Activated naive CD8-positive, alpha-beta T cell treated with anti-CD3 and anti-CD28 coated beads for 36 hours (primary cell): ENCODE measurements at places on chromosomes 5 and 9.

DNA sequence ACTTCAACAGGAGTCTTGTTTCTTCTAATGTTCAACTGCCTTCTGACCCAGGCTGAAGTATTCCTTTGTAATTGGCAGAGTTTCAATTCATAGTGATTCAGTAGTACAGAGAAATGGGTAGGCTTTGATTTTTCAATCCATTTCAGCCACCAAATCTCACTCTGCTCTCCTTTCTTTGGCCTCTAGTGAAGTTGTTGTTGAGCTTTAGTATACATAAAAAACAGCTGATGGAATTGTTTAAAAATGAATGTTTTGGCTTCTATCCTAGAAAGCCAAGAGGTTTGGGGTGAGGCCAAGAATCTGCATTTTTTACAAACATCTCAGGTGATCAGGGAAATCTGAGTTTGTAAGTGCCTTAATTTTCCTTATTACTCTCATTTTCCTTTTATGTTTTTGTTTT lies 182.9 kb upstream of the MAP1B start:
- no peak for DNase-seq
- no peak overlapping the region for H3K4me3 ChIP-seq
- H3K36me3 ChIP-seq: no peaks in the 10 kb centered on the region
- no peak overlapping the region for H3K27ac ChIP-seq
- H3K4me1 ChIP-seq: no peaks in the 10 kb centered on the region

- no peaks in the 10 kb centered on the region for H3K4me1 ChIP-seq
- no peak overlapping the region for H3K4me3 ChIP-seq
- no peaks in the 10 kb centered on the region for H3K36me3 ChIP-seq
- no peak overlapping the region for H3K27ac ChIP-seq
- no peak for DNase-seq
- H3K27me3 ChIP-seq: no peaks in the 10 kb centered on the region
Measured at GRCh38 chr5:163894645-163895044, 389.2 kb downstream of the MAT2B start.

GRCh38 chr5:103424026-103424425 lies 138.6 kb downstream of the NUDT12 start:
- H3K4me1 ChIP-seq: no peaks in the 10 kb centered on the region
- H3K27me3 ChIP-seq: peaks cover 23% of the 10 kb centered on the region
- H3K27ac ChIP-seq: no peak overlapping the region

DNA sequence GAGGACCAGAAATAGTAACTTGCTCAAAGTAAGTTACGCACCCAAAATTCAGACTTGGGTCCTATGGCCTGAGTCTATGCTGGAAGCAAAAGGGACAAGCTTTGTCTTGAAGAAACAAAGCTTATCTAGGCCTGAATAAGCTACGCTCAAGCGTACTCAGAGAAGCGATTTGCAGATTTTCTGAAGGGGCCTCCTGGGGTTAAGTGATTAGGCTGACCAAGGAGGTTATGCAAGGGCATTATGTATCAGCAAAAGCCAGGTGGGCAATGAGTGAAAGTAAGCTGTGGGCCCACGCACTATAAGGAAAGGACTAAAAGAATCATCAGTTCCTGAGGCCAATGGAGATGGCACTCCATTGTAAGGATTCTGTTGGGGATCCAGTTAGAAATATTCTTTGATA lies 122.1 kb downstream of the SNX18 start:
- no peak overlapping the region for H3K27ac ChIP-seq
- no peak overlapping the region for H3K4me3 ChIP-seq
- DNase-seq: no peak
- no peaks in the 10 kb centered on the region for H3K27me3 ChIP-seq
- peaks cover 19% of the 10 kb centered on the region for H3K4me1 ChIP-seq
- no peaks in the 10 kb centered on the region for H3K36me3 ChIP-seq

- H3K27me3 ChIP-seq: peaks cover 17% of the 10 kb centered on the region
- no peak overlapping the region for H3K27ac ChIP-seq
- no peak overlapping the region for H3K4me3 ChIP-seq
- H3K4me1 ChIP-seq: no peaks in the 10 kb centered on the region
Measured at GRCh38 chr9:75429531-75430475, 341.5 kb downstream of the OSTF1 start.

GRCh38 chr9:21081451-21081850 lies 3.7 kb upstream of the IFNB1 start:
- H3K36me3 ChIP-seq: peaks cover 13% of the 10 kb centered on the region
- H3K27ac ChIP-seq: peak overlapping the region; percentile 75
- H3K27me3 ChIP-seq: no peaks in the 10 kb centered on the region
- peaks cover 36% of the 10 kb centered on the region for H3K4me1 ChIP-seq
- no peak for DNase-seq

GRCh38 chr5:54577528-54577927 lies 60.0 kb downstream of the SNX18 start:
- peaks cover 6% of the 10 kb centered on the region for H3K4me1 ChIP-seq
- H3K36me3 ChIP-seq: no peaks in the 10 kb centered on the region
- no peak overlapping the region for H3K27ac ChIP-seq
- H3K27me3 ChIP-seq: no peaks in the 10 kb centered on the region

DNA sequence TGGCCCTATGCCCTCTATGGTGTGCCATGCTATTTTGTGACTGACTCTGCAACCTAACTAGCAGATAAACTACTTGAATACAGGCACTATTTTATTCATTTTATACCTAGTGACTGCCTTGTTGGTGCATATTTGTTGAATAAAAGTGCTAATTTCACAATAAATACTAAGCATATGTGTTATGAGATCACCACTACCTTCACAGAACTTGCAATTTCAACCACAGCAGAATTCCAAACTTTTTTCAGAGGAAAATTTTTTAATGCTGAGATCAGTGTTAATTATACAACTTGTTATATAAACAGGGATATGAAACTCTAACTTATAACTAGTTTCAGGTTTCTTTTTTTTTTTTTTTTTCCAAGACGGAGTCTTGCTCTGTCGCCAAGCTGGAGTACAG lies 94.8 kb downstream of the NR3C1 start:
- H3K4me1 ChIP-seq: peaks cover 42% of the 10 kb centered on the region
- peaks cover 83% of the 10 kb centered on the region for H3K36me3 ChIP-seq
- no peak overlapping the region for H3K27ac ChIP-seq

GRCh38 chr5:166117072-166118066 lies 2174.1 kb upstream of the WWC1 start:
- no peaks in the 10 kb centered on the region for H3K27me3 ChIP-seq
- DNase-seq: no peak
- H3K4me3 ChIP-seq: no peak overlapping the region

DNA sequence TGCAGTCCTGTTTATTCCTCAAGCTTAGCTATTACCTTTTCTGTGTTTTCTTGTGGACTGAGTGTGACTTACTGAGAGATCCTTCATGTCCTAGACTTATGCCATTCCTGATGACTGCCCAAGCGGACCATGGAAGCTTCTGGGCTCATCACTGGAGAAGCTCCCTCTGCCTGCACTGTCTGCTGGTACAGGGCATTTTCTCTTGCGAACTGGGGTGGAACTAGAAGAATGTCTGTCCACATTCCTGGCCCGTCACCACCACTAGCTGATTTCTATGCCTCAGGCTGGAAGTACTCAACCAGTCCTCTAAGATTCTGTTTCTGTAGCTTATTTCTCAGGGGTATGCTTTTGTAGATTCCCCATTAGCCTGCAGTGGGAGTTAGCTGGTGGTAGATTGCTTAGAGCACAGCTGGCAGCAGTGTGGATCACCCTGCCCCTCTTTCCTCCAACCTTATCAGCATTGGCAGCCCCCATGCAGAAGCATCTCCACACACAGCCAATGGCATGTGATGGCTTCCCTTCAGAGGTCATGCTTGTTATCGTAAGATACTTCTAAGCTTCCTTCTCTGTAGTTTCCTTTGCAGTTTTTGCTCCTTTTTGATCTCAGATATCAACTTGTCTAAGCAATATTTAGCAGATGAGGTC lies 12.4 kb downstream of the SLC36A1 start:
- peaks cover 3% of the 10 kb centered on the region for H3K36me3 ChIP-seq
- H3K4me3 ChIP-seq: no peak overlapping the region
- no peak overlapping the region for H3K27ac ChIP-seq
- DNase-seq: no peak

- no peak for DNase-seq
- no peaks in the 10 kb centered on the region for H3K4me1 ChIP-seq
- H3K27ac ChIP-seq: no peak overlapping the region
- no peak overlapping the region for H3K4me3 ChIP-seq
Measured at GRCh38 chr9:121230256-121230655, 28.6 kb upstream of the RAB14 start.

DNA sequence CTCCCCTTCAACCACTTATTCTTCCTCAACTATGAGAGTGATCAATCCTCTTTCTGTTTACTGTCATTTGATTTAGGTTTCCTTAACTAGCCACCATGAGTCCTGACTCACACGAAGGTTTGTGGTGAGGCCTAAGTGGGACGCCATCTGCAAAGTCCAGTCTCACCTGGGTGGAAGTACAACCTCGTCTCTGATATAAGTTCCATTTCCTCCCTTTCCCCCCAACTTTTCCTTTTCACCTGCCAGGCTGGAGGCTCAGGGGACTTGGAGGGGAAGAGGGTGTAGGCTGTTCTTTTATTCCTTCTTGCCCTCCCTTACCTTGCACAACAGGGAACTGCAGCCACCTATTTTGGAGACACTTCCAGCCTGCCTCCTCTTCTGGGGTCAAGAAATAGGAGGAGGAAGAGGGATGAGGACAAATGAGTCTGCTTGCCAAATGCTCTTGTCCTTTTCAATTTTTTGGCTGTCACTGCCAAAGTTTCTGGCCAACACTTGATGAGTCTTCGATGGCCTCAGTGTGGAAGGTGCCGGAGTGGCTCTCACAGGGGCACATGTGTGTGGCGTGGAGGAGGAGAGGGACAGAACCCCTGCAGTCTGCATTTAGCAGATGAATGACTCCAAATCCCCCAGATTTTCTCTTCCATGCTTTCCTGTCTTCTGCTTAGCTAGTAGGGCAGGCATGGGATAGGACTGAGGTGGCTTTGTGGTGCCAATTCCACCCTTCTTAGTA lies 249.6 kb downstream of the NSG2 start:
- no peak for DNase-seq
- H3K4me1 ChIP-seq: peaks cover 2% of the 10 kb centered on the region
- H3K27me3 ChIP-seq: no peaks in the 10 kb centered on the region
- H3K36me3 ChIP-seq: no peaks in the 10 kb centered on the region
- no peak overlapping the region for H3K4me3 ChIP-seq

- H3K27me3 ChIP-seq: no peaks in the 10 kb centered on the region
- H3K27ac ChIP-seq: peak within 1 kb of the TSS; percentile 100
- peaks cover 46% of the 10 kb centered on the region for H3K4me1 ChIP-seq
- H3K4me3 ChIP-seq: peak within 1 kb of the TSS; percentile 99
- peaks cover 61% of the 10 kb centered on the region for H3K36me3 ChIP-seq
- no peak for DNase-seq
Measured at GRCh38 chr5:157180374-157181264, at the start of gene ITK. Gene ITK, plus strand, starts transcription at chr5:157180840. Its CDS starts 138 bp downstream, at chr5:157180978.

DNA sequence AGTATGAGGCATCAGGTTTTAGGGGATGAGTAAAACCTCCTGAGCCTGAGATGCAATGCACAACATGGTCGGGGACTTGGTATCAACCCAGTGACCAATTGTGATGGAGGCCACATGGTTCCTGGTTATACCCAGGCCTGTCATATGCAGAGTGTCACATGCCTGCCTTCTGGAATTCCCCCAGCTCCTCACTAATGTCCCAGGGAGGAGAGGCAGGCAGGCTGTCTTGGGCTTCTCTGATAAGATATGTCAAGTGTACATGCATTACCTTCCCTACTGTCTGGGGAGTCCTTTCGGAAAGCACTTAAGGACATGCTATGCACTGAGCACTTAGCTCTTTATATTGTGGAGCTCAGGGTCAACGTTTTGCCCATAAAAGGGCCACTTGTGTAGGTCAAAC lies 14.2 kb upstream of the PALM2AKAP2 start:
- peaks cover 12% of the 10 kb centered on the region for H3K27me3 ChIP-seq
- no peaks in the 10 kb centered on the region for H3K36me3 ChIP-seq
- H3K27ac ChIP-seq: no peak overlapping the region

DNA sequence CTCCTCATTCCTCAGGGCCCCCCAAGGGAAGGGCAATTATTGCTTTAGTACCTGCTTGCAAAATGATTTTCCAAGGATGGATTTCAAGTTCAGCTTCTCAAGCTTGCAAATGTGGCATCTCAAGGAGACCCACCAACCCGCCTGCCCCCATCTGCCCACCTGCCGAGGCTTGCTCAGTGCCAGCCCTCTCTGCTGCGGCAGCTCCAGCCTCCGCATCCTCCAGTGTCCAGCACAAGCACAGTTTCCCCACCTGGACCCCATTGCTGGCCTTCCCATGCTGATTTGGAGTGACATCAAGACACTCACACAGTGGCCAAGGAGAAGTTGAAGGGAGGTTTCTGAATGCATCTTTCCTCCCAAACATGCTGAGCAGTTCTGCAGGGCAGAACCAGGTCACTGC lies 31.2 kb downstream of the MED10 start:
- H3K36me3 ChIP-seq: no peaks in the 10 kb centered on the region
- DNase-seq: no peak
- H3K27ac ChIP-seq: no peak overlapping the region
- peaks cover 3% of the 10 kb centered on the region for H3K4me1 ChIP-seq
- peaks cover 3% of the 10 kb centered on the region for H3K27me3 ChIP-seq

GRCh38 chr5:120697147-120697546 lies 233.0 kb downstream of the PRR16 start:
- no peaks in the 10 kb centered on the region for H3K36me3 ChIP-seq
- H3K27ac ChIP-seq: no peak overlapping the region
- peaks cover 13% of the 10 kb centered on the region for H3K27me3 ChIP-seq
- DNase-seq: no peak

DNA sequence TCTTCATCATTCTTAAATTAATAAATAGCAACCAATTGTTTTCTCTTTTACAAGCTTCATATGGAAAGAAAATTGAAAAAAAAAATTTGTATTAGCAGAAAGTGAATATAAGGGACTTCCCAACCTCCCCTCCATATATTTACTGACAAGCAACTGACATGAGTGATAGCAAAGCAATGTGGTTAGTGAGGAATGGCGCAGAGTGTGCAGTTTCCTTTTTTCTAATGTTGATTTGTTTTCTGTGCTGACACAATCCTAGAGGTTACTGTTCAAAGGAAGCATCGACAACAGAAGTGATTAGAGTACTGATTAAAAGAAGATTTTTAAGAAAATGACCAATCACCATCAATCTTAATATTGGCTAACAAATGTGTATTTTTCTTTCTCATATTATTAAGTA lies 1.7 kb upstream of the PTGER4 start:
- H3K27ac ChIP-seq: peak overlapping the region; percentile 78
- H3K27me3 ChIP-seq: no peaks in the 10 kb centered on the region
- DNase-seq: no peak
- H3K4me3 ChIP-seq: peak overlapping the region; percentile 98

DNA sequence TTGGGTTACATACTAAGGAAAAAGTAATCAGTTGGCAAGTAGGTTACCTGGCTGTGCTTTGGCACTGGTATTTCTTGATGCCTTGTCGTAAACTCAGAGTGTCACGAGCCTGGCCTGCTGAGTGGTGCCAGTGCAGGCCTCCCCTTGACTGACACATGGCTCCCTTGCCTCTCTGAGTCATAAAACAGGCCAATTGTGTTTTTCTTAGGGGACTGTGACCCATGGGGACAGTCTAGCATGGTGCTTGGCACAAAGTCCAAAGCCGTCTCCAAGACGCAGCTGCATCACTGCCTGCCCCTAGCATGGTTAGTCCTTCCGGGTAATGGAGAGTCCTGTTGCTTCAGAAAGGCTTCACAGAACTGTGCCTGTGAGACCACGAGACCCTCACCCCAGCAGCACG lies 132.5 kb downstream of the MVB12B start:
- H3K36me3 ChIP-seq: peaks cover under 1% of the 10 kb centered on the region
- H3K27ac ChIP-seq: no peak overlapping the region
- no peaks in the 10 kb centered on the region for H3K27me3 ChIP-seq
- peaks cover 2% of the 10 kb centered on the region for H3K4me1 ChIP-seq

- no peak overlapping the region for H3K27ac ChIP-seq
- no peak for DNase-seq
- H3K4me1 ChIP-seq: no peaks in the 10 kb centered on the region
Measured at GRCh38 chr9:121399883-121400607, 30.0 kb upstream of the STOM start.

- no peak for DNase-seq
- no peaks in the 10 kb centered on the region for H3K27me3 ChIP-seq
- H3K4me3 ChIP-seq: no peak overlapping the region
- H3K4me1 ChIP-seq: peaks cover 41% of the 10 kb centered on the region
- H3K27ac ChIP-seq: peak overlapping the region; percentile 22
Measured at GRCh38 chr5:40430101-40430710, 249.5 kb upstream of the PTGER4 start.
